ENCODE measurements at places on chromosomes 5 and 9. TPM values are rescaled to one million over a fixed set of nuclear protein-coding genes. Genes with fewer than 3 reads are reported as not detected.

Gene PLAC8L1
- total RNA-seq, result not detected

Gene PCDHB6
- total RNA-seq, result 0.29 TPM

DNA sequence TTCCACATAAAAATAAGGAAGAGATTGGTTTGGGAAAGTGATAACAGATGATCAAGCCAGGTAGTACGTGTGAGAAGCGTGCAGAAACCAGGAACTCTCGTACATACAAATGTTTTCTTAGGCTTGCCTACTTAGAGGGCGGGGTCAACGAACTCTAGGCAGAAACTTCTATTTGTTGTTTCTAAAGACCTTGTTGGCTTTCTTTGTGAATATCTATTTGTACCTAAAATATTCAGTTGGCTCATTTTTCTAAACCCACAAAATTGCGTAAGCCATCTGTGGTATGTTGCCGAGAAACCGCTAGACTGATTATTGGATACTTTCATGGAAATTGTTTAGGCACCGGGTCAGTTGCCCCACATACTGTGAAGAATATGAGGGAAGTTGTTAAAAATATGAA is 458.5 kb downstream of the MAT2B start:
- DNase-seq, result no peak

GRCh38 chr5:57592236-57592635 is 109.6 kb upstream of the ACTBL2 start:
- no peak for DNase-seq

- DNase-seq, result no peak
These were observed 452.1 kb downstream of the TUSC1 start for GRCh38 chr9:25225938-25226760.
